ENCODE measurements at places on chromosomes 4 and X.

GRCh38 chr4:1370321-1371124 is 23.5 kb downstream of the UVSSA start:
- no peak for DNase-seq

DNA sequence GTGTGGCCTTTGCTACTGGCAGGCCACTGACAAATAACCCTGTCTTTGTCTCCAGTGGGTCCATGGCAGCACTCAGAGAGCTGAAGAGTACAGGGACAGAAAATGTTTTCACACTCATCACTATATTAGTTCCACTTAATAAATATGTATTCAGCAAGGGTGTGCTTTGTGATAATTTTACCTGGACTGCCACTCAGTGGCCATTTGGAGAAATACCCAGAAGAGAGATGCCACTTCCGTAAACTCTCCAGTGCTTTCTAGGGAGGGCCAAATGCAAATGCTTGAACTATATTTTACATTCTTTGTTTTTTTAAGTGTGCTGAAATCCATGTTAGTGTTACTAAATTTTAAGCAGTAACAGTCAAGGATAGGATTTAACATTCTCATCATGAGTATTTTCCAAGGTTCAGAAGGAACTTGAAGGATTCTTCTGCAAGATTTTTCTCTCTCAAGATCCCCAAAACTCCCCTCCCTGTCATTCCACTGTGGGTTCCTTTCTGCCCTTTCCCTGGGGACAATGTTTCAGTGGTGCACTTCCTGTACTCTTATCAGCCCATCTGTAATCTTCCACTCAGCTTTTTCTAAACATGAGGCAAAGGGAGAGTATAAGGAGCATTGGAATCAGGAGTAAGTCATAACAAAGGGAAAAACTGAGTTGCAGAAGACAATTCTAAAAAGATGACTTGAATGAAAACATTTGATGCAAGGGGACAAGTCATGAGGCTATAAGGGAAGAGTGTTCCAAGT is 46.0 kb downstream of the TFDP3 start:
- DNase-seq = no peak

DNA sequence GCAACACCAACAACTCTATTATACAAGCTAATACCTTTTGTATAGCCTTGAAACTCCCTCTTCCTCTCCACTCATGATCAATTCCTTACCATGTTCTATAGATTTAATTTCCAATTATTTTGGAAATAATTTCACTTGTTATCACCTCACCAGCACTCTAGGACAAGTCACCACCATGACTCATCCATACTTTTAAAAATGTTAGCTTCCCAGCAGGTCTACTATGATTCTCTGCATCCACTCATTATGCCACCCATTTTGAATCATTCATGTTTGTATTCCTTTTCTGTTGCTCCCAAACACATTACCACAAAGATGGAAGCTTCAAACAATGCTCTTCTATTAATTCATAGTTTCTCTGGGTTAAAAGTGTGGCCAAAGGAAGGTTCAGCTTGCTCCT is 469.6 kb downstream of the PDGFC start:
- DNase-seq = no peak

DNA sequence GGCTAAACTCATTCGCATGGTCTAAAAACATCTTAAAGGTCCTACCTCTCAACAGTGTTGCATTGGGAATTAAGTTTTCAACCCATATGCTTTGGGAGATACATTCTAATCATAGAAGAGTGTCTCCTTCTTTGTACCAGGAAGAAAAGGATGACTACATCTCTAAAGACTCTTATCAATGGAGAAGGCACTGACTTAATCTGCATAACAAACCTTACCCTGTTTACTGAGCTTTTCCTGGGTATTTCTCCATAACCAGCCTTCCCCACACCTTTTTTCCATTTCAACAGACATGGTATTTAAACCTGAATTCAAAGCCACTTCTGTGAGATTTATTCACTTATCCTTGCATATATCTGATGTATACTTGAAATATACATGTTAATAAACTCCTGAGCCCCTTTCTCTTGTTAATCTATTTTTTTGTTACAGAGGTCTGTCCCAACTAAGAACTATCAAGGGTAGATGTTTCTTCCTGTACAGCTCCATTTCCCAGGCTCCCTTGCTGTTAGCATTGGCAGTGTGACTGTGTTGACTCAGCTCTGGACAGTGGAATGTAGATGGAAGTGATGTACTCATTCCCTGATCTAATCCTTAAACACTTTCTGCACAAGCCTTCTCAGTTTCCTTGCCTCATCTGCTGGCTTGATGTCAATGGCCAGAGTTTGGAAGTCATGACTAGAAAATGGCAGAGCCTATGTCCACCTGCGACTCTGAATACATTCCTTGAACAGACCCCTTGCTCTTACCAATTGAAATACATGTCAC is 148.9 kb upstream of the CPEB2 start:
- no peak for DNase-seq

GRCh38 chr4:141642711-141643110 is 6.3 kb downstream of the IL15 start:
- DNase-seq = no peak

DNA sequence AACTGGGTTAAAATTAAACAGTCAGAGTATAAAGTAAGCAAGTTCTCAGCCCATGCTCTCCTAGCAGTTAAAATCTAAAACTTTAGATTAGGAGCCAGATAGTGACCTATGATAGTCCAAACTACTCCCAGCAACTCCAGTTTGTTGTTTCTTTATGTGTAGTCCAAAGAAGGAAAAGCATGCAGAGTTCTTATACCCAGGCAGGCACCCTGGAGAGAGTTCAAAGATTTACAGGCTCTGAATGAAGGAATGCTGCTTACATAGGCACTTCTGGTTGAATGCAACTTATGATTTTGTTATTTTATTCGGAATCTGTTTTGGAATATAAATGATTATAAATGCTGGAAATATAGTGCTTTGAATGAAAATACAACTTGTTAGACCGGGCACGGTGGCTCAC is 67.2 kb downstream of the GPAT3 start:
- DNase-seq = no peak

DNA sequence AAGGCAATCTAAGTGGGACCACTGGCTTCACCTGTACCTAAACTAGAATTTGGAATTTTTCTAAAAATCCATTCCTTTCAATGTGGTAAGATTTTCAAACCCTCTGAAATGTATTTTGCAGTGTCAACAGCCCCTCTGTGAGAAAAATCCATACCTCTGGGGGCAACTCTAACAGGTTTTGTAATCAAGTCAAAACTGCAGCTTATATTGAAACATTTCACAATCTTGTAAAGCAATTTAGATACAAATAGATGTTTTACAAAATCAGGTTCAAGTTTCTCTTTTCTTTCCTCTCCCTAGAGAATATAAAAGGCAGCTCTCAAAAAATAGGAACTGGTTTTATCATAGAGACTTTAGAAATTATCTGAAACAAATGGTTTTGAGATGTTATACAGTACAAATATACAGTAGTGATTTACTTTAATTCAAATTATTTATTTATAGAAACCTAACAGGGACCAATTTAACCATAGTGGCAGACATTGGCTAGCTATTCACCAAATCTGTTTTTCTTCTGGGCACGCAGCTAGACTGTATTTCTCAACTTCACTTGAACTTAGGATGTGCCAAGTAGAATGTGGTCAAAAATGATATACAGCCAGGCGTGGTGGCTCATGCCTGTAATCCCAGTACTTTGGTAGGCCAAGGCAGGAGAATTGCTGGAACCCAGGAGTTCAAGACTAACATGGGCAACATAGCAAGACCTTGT is 36.3 kb upstream of the SPINK2 start:
- DNase-seq = no peak

- DNase-seq = no peak
These were observed 6.8 kb upstream of the TCEANC start for GRCh38 chrX:13646154-13646549.

DNA sequence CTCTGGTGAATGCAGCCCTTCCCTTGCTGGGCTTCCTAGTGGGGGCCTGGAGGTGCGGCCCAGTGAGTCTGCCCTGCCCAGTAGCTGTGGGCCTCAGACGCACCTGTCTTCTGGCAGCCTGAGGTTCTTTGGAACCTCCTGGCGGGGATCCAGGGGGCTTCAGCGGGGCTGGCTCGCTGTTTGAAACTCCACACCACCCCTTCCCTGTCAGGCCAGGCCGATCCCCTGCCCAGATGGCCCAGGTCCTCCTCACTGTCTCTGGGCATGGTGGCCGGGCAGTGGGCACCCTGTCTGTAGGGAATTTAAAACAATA is 10.7 kb upstream of the NKX1-1 start:
- DNase-seq = no peak

DNA sequence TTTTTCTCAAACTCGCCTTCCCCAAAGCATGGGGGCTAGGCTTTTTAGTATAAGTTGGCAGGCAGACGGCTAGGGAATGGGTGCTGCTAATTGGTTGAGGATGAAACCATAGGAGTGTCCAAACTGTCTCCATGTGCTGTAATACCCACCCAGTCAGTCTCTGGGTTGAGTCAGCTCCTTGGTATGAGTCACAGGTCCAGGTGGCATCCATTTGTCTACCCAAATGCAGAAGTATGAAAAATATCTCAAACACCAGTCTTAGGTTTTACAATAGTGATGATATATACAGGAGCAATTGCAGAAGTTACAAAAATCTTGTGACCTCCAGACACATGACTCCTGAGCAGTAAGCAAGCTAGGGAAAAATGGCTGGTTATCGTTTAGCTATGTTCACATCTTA is 27.4 kb upstream of the CCSER1 start:
- DNase-seq = no peak

GRCh38 chr4:87926554-87927098 is 48.9 kb upstream of the SPP1 start:
- DNase-seq = no peak

DNA sequence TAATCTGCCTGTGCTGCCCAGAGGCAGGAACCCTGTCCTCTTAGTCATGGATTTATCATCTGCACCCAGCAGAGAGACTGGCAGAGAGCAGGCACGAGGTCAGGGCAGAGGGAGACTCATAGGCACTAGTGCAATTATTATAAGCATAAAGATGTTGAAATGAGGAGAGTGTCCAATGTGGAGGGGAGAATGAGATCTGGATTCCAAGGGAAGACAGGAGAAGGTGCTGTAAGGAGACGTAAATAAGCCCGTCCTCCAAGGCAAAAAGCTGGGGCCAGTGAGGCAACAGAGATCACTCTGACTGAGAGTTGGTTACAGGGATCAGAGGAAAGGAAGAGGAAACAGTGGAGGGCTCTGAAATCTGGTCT is 406.2 kb downstream of the MAPK10 start:
- no peak for DNase-seq

GRCh38 chr4:185311113-185311888 is 84.4 kb downstream of the LRP2BP start:
- DNase-seq = no peak

- no peak for DNase-seq
These were observed 924 bp upstream of the IRAK1 start for GRCh38 chrX:154020536-154021115.

DNA sequence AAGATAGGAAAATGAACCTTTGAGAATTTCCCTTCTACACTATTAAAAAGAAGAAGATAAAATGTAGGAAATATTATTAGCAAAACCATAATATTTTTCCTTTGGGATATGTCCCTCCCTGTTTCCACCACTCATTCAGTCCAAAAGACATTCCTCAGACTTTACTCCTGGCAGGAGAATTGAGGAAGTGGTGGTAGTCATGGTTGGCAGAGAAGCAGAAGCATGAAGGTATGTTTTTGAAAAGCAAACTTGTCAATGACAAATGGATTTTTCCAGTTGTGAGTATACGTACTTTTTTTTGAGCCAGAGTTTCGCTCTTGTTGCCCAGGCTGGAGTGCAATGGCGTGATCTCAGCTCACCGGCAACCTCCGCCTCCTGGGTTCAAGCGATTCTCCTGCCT is 13.7 kb downstream of the STAG2 start:
- DNase-seq = no peak

DNA sequence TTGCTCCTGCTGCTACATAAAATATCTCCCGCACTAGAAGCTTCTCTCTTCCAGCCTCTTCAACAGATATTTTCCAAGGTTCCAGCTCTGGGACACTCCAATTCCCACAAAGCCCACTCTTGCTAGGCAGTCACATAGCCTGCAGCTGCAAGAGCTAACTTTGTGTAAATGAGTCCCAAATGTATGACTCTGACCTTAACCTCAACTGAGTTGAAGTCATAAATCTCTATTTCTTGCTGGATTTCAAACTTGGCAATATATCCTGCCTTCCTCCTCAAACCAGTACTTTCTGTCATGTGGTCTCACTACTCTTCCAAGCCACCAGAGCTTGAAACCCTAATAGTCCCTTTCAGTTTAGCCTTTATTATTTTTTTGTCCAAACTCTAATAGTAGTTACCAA is 315.4 kb upstream of the GRIA3 start:
- DNase-seq = no peak

GRCh38 chr4:1366371-1367229 is 19.6 kb downstream of the UVSSA start:
- DNase-seq = no peak

Measured in CD8-positive, alpha-beta T cell (primary cell).